CD4-positive, CD25-positive, alpha-beta regulatory T cell (primary cell): ENCODE measurements at places on chromosomes 1 and 21. TPM values are rescaled to one million over a fixed set of nuclear protein-coding genes. Genes with fewer than 3 reads are reported as not detected.

DNA sequence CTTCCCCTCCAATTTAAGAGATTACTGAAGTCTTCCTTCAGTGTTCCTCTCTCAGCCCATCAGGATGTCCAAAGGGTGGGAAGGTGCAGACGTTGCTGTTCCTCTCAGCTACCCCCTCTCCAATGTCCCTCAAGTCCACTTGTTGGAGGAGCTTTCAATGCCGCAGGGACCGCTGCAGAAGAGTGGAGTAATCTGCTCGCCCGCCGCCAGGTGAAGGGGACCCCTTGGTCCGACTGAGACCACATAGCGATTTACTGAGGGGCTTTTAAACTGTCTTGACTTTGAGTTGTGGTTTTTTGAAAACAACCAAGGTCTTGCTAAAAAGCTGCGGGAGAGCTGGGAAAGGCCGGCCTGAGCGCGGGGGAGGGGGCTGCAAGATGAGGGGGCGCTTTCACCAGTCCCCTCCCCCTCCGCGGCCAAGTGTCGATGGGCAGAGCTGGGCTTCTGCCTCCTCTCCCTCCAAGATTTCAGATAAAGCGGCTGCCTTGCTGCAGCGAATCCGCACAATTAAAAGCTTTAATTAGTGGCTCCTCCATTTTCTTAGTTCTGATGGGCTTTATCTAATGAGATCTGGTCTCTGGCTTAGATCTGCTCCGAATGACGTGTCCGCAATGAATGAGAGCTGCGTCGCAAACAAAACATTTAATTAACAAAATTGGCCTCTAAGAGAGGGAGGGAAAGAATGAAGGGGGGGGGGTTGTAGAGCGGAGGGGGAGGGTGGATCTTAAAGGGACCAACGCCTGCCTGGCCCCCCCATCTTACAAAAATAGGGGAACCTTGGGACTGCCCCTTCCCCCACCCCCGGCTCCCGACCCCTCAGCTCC lies 5.9 kb downstream of the LMO4 start:
- DNase-seq: no peak

GRCh38 chr1:38121231-38121680 lies 74.7 kb upstream of the POU3F1 start:
- DNase-seq: no peak

FAM177B gene
- total RNA-seq: not detected

DNA sequence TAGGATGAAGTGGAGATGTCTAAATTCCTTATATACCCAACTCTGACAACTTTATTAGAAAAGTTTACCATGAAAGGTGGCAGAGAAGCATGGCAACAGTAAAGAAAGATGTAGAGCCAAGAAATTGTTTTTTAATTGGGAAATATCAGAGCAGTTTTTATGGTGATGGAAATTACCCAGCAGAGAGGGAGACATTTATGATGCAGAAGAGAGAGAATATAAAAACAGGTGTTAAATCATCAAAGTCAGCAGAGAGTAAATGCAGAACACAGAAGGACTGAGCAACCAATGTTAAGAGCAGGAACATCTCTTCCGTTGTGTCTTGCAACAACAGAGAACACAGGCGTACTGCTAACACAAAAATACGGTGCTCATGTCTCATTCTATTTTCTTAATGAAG lies 28.2 kb downstream of the WARS2 start:
- no peak for DNase-seq

GRCh38 chr1:86621286-86621685 lies 74.4 kb downstream of the CLCA4 start:
- DNase-seq: no peak

ANGPTL3 gene
- not detected for total RNA-seq

DNA sequence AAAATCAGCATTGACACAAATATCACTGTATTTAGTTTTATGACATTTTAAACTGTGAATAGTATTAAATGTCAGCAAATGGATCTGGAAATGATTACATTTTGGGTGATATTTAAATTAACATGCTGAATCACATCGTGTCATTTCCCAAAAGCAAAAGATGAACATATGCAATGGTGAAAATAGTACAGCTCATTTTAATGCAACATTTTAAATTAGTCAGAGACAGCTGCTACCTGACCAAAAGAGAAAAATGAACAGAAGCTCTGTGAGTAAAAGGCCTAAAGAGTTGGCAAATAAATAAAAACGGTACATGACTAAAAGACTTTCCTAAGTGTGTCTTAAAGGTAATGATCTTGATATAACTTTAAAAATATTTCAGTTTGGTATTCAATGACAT lies 86.0 kb upstream of the GNG4 start:
- no peak for DNase-seq

LRRC39 gene
- 1.6 TPM for total RNA-seq

DNA sequence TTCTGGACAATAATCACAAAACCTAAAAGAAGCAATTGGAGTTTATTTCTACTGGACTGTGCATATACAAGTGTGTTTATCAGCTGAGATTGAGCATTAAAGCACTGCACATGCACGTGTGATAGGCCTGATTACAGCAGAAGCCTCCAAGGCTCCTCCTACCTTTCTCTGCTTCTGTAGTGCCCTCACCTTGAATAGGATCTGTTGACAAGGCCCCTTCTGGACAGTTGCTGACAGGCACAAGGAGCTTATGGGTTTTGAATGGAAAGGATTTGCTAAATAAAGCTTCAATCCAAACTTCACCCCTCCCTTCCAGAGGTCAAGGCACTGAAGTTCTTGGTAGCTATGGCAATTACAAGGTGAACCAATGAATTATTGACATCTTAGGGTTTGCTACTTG lies 7.9 kb upstream of the SGIP1 start:
- no peak for DNase-seq

CELA2A gene
- not detected for total RNA-seq

DNA sequence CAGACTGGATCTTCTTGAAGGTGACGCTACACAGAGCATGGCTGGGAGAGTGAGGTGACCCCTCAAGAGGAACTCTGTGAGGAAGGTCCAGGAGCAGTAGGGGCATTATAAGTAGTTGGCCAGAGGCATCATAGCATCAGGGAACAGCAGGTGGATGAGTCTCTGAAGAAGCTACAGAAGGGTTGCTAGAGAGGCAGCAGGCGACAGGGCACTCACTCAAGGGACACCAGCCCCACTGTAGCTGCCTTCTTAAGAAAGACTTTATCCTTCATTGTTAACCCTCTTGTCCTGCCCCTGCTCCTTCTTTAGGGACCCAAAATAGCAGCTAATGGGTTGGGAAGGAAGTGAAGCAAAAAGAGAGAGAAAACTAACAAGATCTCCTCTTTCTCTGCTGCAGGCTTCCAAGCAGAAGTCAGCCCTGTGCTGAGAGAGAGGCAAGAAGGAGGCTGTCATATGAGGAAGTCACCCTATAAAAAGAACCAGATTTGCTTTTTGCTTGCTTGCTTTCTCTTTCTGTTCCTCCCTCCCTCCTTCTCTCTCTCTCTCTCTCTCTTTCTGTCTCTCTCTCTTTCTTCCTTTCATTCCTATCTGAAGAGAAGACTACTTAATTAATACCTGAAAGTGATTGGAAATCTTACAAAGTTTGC lies 7.7 kb upstream of the CD5L start:
- no peak for DNase-seq

DNA sequence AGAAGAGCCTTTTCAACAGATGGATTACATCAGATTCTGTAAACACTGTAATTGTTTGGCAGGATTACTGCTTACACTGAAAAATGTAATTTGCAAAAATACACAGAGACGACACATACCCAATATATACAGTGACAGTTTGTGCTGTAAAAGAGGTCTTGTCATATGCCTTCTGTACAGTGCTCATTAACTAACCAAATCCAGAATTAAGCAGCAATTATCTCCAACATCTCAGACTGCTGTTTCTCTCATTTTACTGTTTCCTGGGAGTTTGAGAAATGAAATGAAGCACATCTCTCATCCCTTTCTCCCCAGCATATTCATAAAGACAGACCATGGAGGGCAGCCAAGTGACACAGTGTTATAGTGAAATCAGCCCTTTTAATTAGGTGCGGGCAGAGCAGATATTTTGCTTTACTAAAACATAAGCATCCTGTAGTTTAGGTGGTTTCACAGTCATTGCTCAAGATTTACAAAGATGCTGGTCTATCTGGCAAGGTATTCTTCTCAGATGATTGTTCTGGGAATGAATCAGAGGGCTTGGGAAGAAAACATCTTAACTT lies 618.4 kb upstream of the USP24 start:
- no peak for DNase-seq

MTMR11 gene
- total RNA-seq: 0.47 TPM

DNA sequence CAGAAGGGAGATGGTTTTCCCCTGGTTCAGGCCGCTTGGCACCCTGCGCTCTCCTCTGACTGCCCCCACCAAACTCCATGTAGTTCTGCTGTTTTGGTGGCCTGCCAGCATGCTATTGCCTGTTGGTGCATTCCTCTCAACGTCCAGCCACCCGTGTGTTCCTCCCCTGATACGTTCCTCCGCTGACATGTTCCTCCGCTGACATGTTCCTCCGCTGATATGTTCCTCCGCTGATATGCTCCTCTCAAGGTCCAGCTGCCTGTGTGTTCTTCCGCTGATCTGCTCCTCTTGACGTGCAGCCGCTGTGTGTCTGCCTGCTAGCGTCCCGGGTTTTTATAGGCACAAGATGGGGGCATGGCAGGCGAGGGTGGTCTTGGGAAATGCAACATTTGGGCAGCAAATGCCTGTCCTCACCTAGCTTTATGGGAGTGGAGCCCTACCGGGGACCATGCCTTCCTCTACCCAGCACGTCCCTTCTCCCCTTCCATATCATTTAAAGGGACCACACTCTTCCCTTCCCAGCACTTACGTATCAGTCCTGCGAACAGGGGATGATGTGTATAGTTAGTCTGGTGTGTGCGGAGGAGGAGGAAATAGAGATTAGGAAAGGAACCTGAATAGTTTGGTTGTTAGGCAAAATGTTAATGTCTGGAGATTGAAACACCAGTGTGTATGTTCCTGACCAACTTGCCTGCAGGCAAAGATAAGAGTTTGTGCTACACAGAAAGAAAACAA lies 40.6 kb upstream of the PLA2G5 start:
- DNase-seq: no peak

DMBX1 gene
- total RNA-seq: not detected

WDR26 gene
- 209 TPM for total RNA-seq

DNA sequence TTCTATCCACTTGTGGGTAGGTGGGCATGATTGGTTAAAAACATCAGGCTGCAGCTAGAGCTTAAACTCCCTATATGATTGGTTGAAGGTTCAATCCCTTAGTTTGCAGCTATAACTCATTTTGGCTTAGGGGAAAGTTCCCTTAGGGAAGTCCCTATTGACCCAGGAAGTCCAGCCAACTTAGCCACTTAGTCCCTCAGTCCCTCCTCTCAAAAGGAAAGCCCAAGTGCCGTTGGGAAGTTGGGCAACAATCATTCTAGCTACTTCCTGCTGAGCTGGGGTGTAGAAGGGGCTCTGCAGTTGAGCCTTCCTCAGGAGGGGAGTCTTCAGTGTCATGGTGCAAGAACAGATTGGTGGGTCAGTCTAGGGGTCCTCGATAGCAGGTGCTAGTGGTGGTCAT lies 12.2 kb downstream of the MSTO1 start:
- DNase-seq: no peak

CHI3L2 gene
- 5.0 TPM for total RNA-seq

- DNase-seq: no peak
Observed at GRCh38 chr1:48225579-48225978, 3.1 kb downstream of the SLC5A9 start.

ZFP69B gene
- total RNA-seq: 2.1 TPM

DNA sequence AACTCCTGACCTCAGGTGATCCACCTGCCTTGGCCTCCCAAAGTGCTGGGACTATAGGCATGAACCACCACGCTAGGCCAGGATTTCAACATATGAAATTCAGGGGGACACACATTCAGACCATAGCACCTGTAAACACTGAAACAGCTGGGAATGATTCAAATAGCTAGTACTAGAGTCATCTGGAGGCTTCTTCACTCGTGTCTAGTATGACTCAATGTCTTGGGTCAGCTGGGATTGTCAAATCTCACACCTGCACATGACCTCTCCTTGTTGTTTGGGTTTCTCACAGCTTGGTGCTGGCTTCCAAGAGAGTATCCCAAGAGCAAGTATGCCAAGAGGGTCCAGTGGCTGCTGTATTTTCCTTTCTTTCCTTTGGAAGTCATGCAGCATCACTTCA lies 75.1 kb downstream of the PGM1 start:
- no peak for DNase-seq

GRCh38 chr1:24547195-24547594 lies 8.7 kb upstream of the NCMAP start:
- DNase-seq: no peak

- no peak for DNase-seq
Observed at GRCh38 chr1:35691571-35692220, 27.0 kb downstream of the C1orf216 start.

- DNase-seq: no peak
Observed at GRCh38 chr1:241817331-241817792, 30.6 kb upstream of the EXO1 start.

GRCh38 chr1:243213045-243213787 lies 41.9 kb downstream of the CEP170 start:
- DNase-seq: no peak

GRIK3 gene
- not detected for total RNA-seq

DNA sequence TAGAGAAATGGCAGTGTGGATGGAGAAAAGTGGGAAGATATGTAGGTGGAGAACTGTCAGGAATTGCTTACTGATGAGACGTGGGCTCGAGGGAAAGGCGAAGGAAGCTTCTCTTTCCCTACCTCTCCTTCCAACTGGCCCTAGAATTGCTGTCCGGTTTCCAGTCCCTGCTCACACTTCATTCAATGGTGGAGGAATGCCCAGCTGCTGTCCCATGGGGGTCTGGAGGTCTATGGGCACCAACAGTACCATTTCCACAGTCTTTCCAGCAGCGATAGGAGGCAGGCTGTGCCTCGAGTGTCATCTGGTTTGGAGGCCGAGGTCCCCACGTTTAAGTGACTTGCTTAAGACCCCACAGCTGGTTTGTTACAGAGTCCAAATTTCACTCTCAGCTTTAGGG lies 31.5 kb upstream of the CD1D start:
- no peak for DNase-seq

DNA sequence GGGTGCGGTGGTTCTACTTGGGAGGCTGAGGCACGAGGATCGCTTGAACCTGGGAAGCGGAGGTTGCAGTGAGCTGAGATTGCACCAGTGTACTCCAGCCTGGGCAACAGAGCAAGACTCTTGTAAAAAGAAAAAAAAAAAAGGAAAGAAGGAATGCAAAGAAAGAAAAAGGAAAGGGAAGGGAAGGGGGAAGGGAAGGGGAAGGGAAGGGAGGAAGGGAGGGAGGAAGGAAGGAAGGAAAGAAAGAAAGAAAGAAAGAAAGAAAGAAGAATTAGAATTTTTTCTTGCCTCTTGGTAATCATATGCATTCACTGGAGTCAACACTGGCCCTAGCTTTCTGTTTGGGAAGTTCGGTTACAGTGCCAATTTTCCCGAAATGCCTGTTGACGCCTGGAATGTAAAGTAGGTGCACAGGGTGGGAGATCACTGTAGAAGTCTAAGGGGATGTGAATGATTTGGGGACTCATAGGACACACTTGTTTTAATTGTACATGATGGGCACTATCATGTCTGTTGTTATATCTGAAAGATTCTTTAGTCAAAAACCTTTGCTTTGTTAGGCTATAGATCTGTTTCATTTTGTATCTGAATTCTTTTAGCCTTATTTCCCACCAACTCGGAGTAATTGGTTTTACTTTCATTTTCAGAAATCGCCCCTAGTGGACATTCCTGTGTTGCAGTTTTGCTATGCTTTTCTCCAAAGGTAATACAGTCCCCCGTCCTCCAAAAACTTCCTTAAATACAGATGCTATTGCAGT lies 59.8 kb upstream of the MORC3 start:
- DNase-seq: peak; percentile 28
